ENCODE measurements at places on chromosomes 5 and 9. TPM values are rescaled to one million over a fixed set of nuclear protein-coding genes. Genes with fewer than 3 reads are reported as not detected.
A peak's percentile ranks its signal among the peaks of the same experiment; 100 is the strongest.

Gene HSPA9
- 350 TPM for polyA plus RNA-seq

Gene SYNPO
- polyA plus RNA-seq: 98.9 TPM

Gene ANKRD31
- polyA plus RNA-seq: 0.49 TPM

Gene NUTM2F
- polyA plus RNA-seq: not detected

Gene C5orf46
- not detected for polyA plus RNA-seq

Gene LRRC70
- polyA plus RNA-seq: 7.1 TPM

Gene VPS13A
- polyA plus RNA-seq: 30.8 TPM

Gene FABP6
- polyA plus RNA-seq: 0.23 TPM

Gene CCL21
- polyA plus RNA-seq: 7.7 TPM

Gene INSL6
- 0.19 TPM for polyA plus RNA-seq

Gene TMEM174
- 24.3 TPM for polyA plus RNA-seq

Gene DMRT2
- 3.2 TPM for polyA plus RNA-seq

Gene GNA14
- 16.7 TPM for polyA plus RNA-seq

Gene CD14
- polyA plus RNA-seq: 7.6 TPM

Gene UCK1
- polyA plus RNA-seq: 39.2 TPM

Gene FGFR4
- polyA plus RNA-seq: 50.1 TPM

DNA sequence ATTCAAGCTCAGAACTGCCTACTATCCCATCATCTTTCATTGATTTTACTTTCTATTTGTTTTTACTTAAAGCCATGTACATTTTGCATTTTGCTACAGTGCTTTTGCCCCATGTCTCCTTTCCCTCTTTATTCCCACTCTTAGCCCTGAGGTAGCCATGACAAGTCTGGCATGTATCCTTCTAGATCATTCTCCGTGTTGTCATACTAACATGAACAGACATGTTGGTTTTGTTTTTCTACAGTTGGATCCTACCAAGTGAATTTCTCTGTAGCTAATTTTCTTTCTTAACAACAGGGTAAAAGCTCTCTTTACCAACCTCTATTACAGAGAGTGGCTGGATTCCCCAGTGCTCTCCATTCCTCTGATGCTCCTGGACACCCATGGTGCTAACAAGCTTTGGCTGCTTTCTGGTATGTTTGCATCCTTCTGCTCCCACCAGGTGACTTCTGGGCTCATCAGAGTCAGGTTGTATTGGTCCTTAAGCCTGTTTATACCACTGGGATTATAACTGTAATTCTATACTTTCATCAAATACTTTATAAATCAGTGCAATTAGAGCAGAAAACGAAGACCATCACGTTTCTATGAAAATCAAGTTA, 38.8 kb upstream of the BOD1 start:
- no peak for DNase-seq

- DNase-seq: no peak
Observed at GRCh38 chr9:23015557-23015956, 568.9 kb downstream of the DMRTA1 start.

- DNase-seq: no peak
Observed at GRCh38 chr9:16387382-16387781, 483.1 kb downstream of the BNC2 start.

GRCh38 chr5:116453988-116454411, 120.6 kb downstream of the SEMA6A start:
- DNase-seq: no peak

GRCh38 chr9:97508852-97509251, 7.4 kb downstream of the TMOD1 start:
- DNase-seq: no peak

DNA sequence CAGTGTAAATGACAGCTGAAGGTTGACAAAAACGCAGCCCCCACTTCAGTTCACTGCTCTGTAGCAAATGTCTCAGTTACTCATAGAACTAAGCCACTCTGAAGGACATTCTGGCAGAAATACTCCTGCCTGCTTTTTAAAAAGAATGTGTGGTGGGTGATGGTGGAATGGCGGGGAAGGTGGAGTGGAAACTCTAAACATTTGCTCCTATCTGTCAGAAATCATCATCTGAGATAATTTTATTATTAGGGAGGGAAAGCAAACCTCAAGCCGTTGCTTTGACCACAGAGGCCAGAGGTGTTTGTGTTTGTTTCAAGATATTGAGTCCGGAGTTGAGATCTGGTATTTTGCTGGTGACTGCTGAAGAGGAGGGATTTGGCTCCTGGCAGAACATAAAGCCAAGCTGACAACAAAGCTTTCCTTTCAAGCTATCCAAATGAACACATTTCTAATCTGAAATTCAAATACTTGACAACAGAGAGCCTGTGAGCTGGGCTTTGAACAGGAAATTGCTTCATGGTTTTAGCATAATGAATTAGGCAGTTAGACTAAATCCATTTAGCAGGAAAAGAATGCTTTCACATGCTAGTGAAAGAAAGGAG, 362.7 kb downstream of the CSNK1G3 start:
- no peak for DNase-seq

- DNase-seq: no peak
Observed at GRCh38 chr5:13957032-13957645, 12.7 kb upstream of the DNAH5 start.

- no peak for DNase-seq
Observed at GRCh38 chr5:132370971-132371602, 1.6 kb downstream of the SLC22A5 start.

DNA sequence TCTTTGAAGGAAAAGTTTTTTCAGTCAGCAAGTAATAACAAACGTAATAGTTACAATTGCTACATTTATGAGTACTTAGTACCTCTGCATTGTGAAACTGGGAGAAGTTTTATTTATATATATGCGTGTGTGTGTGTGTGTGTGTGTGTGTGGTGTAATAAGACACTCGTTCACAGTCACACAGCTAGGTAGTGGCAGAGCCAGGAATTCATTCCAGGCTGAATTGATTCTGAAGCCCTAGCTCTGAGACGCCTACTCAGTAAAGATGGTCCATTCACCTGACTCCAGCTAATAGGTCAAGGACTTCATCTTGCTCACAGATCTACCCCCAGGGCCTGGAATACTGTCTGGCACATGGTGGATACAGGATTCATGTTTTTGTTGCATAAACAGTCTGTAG, 13.6 kb upstream of the CAST start:
- DNase-seq: no peak

DNA sequence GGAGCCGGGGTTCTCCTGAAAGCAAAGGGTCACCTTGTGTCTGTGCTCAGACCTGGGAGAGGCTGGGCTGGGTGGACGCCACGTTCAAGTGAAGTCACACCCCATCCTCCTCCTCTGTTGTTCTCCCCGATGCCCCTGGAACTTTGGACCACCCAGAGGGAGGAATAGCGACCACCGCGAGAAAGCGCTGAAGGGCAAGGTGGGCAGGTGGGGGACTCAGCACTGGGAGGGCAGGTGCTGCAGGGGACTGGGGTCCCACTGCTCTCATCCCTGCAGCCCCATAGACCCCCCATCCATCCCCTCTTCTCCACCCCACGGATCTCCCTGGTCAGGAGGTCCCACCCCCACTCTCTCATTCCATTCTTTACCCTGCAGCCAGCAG, 48.8 kb upstream of the COL5A1 start:
- no peak for DNase-seq

GRCh38 chr5:150762211-150762610, 3.4 kb upstream of the DCTN4 start:
- DNase-seq: no peak

- DNase-seq: no peak
Observed at GRCh38 chr5:143349177-143349576, 54.3 kb downstream of the NR3C1 start.

GRCh38 chr9:70165006-70165602, 93.7 kb upstream of the SMC5 start:
- no peak for DNase-seq

- DNase-seq: no peak
Observed at GRCh38 chr9:99873531-99873930, 32.9 kb upstream of the STX17 start.

DNA sequence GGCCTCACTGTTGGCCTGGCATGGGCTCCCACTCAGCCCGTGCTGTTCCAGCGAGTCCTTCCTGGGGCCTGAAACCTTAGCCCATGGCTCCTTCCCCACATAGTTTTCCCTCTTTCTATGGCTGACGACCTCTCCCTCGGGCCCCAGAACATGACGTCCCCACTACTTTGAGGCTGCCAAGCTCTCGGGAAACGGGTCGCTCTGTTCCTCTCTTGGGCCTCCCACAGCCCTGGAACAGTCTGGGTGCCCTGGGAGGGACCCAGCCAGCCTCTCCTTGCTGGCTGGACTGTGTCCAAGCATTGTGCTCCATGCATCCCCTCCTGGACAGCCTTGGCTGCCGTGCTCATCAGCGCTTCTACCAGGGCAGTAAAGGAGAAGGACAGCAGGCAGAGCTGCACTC, 118.3 kb downstream of the SYK start:
- DNase-seq: no peak

- DNase-seq: peak; percentile 49
Observed at GRCh38 chr9:35258660-35259474, 97.1 kb downstream of the UNC13B start.

- DNase-seq: no peak
Observed at GRCh38 chr9:13122756-13123369, 156.6 kb downstream of the MPDZ start.

GRCh38 chr5:66142417-66142816, 1.7 kb upstream of the SREK1 start:
- DNase-seq: no peak

GRCh38 chr9:126546036-126546435, 67.7 kb upstream of the LMX1B start:
- DNase-seq: no peak

GRCh38 chr5:34913072-34913471, 2.2 kb downstream of the RAD1 start:
- no peak for DNase-seq

DNA sequence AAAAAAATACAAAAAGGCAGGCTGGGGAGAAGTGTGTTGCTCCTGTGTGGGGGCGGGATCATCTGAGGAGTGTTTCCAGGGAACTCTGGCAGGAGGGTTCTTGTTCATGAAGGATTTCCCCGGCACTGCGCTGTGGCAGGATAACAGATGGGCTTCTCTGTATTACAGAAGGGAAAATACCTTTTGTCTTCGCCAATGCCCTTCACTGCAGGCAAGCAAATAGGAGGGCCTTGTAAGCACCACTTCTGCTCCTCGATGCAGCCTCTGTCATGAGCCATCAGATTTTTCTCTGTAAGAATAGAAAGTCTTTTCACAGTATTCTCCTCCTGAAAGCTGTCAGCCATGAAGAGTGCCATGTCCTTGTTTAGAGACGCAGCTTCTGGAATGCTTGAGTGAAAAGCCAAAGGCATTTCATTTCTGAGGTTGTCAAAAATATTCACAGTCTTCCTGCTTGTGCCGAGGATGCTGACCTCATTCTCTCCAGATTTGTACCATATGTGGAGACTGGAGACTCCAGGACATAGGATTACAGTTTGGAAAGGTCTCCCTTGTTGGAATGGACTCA, 294.0 kb downstream of the YTHDC2 start:
- no peak for DNase-seq

DNA sequence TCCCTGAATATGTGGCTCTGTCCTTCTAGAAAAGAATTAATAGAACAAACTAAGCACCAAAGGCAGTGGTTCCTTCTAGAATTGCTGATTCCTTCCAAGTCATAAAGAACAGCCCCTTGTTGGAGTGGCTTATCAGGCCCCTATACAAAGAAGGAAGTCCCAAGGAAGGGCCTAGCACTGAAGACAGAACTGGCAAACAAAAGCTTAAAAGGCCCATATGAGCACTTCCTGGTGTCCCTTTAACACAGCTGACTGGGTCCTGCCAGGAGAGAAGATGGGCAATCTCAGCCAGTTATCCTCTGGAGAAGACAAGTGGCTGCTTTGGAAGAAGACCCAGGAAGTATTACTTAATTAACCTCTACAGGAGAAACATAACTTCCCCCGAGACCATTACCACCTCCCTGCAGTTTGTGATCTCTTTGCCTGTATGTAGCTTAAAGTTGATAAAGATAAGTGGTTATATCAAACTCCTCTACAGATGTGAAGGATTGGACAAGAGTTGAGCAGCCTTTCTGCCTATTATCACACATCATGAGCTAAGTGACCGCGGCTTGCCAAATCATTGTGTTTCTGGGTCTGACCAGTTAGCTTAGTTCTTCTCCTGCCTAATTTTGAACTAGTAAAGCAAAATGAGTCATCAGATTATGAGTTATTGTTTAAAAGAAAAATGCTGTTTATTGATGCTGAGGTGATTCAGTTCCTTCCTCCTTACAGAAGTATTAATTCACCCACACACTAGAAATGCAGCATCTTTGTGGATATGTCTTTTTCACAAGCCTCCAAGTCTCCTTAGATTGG, 13.3 kb upstream of the STING1 start:
- no peak for DNase-seq

- DNase-seq: no peak
Observed at GRCh38 chr5:169971780-169972179, 8.5 kb downstream of the INSYN2B start.

GRCh38 chr5:172906888-172907287, 52.3 kb upstream of the RPL26L1 start:
- DNase-seq: no peak

- no peak for DNase-seq
Observed at GRCh38 chr5:96054311-96055030, 92.8 kb upstream of the ELL2 start.

- DNase-seq: no peak
Observed at GRCh38 chr9:101693546-101694336, 44.7 kb downstream of the GRIN3A start.

GRCh38 chr9:94922098-94922607, 195.7 kb downstream of the AOPEP start:
- DNase-seq: no peak

- no peak for DNase-seq
Observed at GRCh38 chr5:78102500-78102899, 192.0 kb downstream of the AP3B1 start.

- DNase-seq: no peak
Observed at GRCh38 chr9:4923580-4924544, 61.2 kb upstream of the JAK2 start.

DNA sequence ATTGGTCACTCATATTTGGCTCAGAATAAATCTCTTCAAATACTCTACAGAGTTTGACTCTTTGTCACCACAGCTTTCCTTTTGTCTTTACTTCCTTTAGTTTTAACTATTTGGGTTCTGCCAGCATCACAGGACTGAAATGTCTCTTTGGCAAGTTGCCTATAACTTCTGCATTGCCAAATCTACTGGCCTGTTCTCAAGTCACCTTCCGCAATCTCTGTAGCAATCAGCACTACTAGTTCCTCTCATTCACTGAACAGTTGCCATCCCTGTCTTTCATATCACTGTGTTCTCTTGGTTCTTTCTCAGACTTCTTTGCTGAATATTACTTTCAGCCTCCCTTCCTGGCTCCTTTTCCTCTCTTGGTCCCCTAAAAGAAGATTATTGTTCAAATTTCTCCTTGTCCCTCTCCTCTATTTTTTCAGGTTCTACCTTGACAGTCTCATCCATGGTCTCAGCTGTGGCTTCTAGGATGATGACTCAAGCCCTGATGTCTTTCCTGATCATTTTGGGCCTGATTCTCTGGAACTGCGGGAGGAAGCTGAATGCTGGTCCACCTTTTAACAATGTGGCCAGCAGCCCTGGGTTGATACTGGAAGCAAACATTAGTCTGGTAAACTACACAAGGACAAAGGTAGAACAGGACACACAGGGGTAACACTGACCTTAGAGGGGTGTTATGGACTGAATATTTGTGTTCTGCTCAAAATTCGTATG, 44.0 kb upstream of the LIFR start:
- no peak for DNase-seq

GRCh38 chr5:40374853-40375252, 304.9 kb upstream of the PTGER4 start:
- no peak for DNase-seq

- DNase-seq: no peak
Observed at GRCh38 chr9:116453785-116454184, 233.3 kb upstream of the TRIM32 start.
